ENCODE measurements at places on chromosomes 11 and 22.

DNA sequence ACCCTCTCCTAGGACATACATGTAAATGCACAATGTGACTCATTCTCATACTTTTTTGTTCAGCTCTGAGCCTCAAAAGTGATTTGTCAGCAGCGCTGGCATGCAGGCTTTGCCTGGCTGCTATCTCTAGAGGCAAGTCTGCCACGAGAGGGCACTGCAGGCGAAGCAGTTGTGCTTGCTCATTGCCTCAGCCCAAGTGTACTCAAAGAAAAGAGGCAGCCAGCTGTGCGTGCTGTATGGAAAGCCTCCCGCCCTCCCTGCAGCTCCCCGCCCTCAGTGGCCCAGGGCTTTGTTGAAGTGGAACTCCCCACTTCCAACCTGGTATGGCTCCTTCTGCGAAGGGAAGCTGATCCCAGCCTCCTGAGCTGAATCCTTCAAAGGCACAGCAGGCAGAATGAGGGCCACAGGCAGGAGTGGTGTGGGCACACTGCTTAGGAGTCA lies 16.3 kb downstream of the SDHAF2 start:
- DNase-seq: peak; percentile 63

DNA sequence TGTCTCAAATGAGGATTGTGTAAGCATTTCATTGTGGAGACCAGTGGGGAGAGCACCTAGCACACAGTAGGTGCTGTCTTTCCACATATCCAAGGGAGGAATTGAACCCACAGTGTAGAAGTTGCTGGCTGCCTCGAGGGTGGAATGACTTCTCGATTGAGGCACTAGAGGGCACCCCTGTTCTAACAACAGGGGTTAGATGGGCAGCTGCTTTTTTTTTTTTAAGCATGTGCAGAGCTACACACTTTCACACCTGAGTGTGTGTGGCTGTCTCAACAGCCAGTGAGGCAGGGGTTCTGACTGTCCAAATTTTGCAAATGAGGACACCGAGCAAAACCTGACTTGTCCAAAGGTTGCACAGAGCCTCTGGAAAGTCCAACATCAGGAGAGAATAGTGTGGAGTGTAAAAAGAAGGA lies 118.2 kb upstream of the CRYBB3 start:
- peak; percentile 58 for DNase-seq

DNA sequence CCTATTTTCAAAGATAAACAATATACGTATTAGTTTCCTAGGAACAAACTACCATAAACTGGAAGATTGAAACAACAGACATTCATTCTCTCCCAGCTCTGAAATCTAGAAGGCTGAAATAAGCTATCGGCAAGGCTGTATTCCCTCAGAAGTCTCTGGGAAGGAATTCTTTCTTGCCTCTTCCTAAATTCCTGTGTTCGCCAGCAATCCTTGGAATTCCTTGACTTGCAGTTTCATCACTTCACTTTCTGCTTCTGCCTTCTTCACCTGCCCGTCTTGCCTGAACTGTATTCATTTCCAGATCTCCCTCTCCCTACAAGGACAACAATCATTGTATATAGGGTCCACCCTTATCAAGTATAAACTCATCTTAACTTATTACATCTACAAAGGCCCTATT lies 17.7 kb upstream of the PRDM10 start:
- DNase-seq: no peak

GRCh38 chr11:101803651-101804050 lies 111.2 kb upstream of the CEP126 start:
- DNase-seq: no peak

DNA sequence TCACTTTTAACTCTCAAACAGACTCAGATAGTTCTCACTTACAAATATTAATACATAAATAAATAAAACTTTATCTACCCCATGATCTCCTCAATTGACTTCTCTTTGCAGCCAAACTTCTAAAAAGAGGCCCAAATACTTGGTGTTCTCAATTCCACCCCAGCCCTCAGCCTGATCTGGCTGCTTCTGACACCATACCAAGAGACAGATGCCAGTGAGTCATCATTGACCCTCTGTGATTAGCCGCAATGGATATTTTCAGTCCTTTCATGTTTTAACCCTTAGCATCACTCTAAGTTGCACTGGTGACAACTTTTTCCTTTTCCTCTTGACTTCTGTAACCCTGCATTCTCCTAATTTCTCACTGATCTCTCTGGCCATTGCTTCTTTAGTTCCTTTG lies 184.1 kb upstream of the ARHGAP20 start:
- DNase-seq: no peak

- no peak for DNase-seq
These were observed 93.4 kb upstream of the BIRC3 start for GRCh38 chr11:102223859-102224258.

- no peak for DNase-seq
These were observed 63.2 kb downstream of the ALX4 start for GRCh38 chr11:44246726-44247125.

- DNase-seq: no peak
These were observed 85.7 kb downstream of the AMOTL1 start for GRCh38 chr11:94853836-94854235.

DNA sequence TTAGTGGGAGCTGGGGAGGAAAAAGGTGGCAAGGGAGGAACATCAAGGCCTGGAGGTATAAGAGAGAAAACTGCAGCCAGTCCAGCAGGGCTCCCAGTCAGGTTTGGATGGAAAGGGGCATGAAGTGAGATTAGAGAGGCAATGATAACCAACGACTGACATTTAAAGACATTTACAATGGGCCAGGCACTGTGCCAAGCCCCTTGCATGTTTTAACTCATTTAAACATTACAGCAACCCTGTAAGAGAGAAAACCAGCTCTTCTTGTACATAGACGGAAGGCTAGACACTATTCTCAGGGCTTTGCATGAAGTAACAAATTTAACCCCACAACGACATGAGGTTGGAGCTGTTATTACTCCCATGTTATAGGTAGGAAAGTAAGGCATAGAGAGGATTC lies 32.1 kb upstream of the PAK1 start:
- no peak for DNase-seq

DNA sequence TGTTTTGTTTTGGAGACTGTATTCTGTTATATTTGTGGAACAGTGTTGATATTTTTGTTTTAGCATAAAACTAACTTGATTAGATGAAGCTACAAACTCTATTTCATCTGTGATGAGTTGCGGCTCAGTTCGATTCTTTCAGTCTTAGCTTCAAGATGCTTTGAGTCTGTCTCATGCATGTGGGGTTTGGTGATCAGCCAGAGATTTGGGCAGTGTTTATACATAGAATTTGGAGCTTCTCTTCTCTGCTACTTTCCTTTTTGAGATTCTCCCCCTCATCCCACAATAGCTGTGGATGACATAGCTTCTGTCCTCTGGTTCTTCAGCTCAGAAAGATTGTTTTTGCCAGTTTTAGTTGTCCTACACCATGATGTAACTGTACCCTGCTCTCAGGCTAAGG lies 90.4 kb downstream of the ARHGAP20 start:
- no peak for DNase-seq
